Osteocyte (in vitro differentiated cells): ENCODE measurements at places on chromosomes 1 and 21.

- DNase-seq = no peak
These were observed 12.5 kb downstream of the TP73 start for GRCh38 chr1:3664700-3665375.

DNA sequence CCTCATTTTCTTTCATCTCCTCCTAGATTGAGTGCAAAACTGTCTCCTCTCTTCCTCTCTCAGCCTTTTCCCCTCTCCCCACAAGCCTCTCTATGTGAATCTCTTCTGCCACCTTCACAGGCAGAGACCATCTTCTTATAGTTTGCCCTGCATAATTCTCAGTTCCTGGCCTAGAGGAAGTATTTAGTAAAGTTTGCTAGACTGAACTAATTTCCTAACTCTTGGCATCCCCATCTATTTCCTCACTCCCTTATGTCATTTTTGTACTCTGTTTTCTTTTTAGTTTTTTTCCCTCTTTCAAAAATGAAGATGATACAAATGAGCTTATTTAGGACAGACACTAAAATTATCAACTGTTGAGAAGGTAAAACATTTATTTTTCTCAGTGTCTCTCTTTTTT is 66.0 kb downstream of the XCL2 start:
- no peak for DNase-seq

GRCh38 chr1:206631085-206631509 is 4.2 kb upstream of the DYRK3 start:
- no peak for DNase-seq

DNA sequence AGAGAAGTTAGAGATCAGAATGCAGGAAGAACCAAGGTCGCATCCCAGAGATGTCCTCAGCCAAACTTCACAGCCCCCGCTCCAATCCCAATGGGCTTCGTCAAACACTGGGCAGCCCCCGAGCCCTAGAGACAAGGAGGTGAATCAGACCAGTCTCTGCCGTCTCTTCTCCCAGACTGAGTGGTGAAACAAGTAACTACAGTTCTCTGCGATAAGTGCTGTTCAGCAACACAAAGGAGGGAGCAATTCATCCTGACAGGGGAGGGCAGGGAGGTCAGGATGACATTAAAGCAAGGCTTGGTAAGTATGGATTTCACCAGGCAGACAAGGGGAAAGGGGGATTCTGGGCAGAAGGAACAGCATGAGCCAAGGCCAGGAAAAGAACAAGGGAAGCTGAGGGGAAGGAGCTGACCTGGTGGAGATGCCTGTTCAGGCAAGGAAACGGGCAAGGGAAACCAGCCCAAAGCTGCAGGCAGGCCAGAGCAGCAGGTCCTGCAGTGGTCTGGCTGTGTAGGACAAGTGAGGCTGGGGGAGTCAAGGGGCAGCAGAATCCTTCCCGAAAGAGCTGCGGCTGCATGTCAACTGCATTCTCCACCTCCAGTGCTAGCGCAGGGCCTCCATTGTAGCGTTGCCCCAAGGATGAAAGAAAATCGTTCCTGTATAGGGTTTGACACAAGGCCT is 13.6 kb upstream of the ERI3 start:
- DNase-seq = no peak

- peak; percentile 94 for DNase-seq
These were observed 3.6 kb downstream of the REN start for GRCh38 chr1:204162494-204163074.
